ENCODE measurements at places on chromosomes 2 and 18.
A peak's percentile ranks its signal among the peaks of the same experiment; 100 is the strongest.

- no peak for DNase-seq
Observed at GRCh38 chr18:79733986-79734770, 54.6 kb downstream of the CTDP1 start.

- no peak for DNase-seq
Observed at GRCh38 chr2:84052043-84052442, 407.0 kb downstream of the SUCLG1 start.

GRCh38 chr2:215136669-215137328 is 1.6 kb downstream of the ABCA12 start:
- DNase-seq = peak; percentile 32

DNA sequence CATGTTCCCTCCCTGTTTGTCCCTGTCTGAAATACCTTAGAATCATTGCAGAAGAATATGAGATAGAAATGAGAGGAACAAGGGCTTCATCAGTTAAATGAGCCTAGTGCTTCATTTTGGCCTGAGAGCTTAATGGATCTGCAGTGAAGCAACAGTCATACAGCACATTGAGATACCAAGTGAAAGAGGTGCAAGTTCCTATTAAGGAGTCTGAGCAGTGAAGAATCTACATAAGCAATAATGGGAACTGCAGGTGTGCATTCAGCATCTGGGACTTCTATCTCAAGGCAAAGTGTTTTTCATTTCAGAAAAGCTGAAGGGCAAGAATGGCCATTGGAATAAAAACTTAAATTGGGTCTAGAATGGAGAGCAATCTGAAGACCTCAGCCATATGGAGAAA is 323.2 kb upstream of the SLC39A10 start:
- no peak for DNase-seq

DNA sequence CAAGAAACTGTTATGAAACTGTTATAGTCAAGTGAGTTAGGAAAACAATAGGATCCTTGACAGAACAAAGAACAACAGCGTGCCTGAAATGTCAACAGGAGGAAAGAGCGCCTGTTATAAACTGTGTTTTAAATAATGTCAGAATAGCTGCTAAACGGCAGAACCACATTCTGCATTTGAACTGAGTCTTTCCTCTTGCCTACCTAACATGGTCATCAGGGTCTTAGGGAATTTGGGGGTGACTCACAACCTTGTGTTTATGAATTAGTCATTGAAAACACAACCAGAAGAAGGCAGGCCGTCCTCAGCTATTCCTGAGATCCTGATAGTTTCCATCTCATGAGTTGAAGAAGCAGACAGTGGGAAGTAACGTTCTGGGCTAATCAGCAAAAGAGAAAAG is 222.0 kb upstream of the FN1 start:
- peak; percentile 100 for DNase-seq

- DNase-seq = no peak
Observed at GRCh38 chr2:21891191-21891590, 767.4 kb downstream of the TDRD15 start.

DNA sequence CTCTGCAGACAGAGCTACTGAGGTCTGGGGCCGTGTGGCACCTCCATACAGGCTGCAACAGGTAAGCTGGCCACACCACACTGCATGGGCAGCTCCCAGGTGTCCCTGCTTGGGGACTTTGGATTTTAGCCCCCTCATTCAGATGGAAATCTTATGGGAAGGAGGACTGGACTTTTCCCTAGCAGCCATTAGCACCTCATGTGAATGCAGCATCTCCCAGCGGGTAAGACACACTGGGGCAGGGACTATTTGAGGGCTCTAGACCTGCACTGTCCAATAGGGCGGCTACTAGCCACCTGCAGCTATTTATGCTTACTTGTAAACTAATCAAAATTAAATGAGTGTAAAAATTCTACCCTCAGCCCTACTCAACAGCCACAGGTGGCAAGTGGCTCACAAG is 34.2 kb upstream of the GLI2 start:
- no peak for DNase-seq

GRCh38 chr2:225534697-225535096 is 135.2 kb downstream of the NYAP2 start:
- DNase-seq = no peak

- DNase-seq = no peak
Observed at GRCh38 chr18:25102662-25103061, 249.3 kb downstream of the ZNF521 start.

- DNase-seq = no peak
Observed at GRCh38 chr2:14634182-14634488, 1.6 kb downstream of the LRATD1 start.

GRCh38 chr2:167607211-167607610 is 640.2 kb downstream of the STK39 start:
- DNase-seq = no peak

Data from HCEC 1CT (cell line).